ENCODE measurements at places on chromosomes 7 and 10.

- DNase-seq: no peak
These were observed 13.0 kb downstream of the MCMBP start for GRCh38 chr10:119859420-119860258.

GRCh38 chr7:40332516-40332915 is 197.7 kb downstream of the SUGCT start:
- DNase-seq: no peak

GRCh38 chr10:29649561-29650551 is 15.1 kb upstream of the SVIL start:
- no peak for DNase-seq

GRCh38 chr10:27911539-27911938 is 87.3 kb downstream of the ODAD2 start:
- no peak for DNase-seq

DNA sequence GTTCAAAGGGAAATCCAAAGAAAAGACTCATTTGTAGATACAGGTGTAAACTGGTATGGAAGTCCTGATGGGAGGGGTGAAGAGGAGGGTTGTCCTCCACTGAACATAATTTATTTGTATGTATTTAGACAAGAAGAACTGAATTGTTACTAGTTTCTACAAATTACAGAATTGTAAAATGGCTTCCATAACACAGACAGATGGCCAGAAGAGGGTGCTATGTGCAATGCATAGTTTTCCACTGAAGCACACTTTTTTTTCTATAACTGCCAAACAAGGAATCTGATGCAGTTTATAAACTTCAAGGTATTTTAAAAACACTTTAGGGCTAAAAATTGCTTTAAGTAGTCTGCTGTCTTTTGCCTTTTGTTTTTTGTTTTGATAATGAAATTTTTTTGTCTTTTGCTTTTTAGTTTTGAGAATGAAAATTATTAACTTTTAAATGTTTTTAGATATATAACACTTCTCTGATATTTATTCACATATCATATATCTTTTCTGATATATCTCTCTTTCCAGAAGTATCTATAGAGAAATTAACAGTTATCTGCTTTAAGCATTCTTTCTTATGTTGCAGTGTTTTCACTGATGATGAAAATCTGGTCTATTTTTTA is 58.5 kb downstream of the PHYHIPL start:
- no peak for DNase-seq

DNA sequence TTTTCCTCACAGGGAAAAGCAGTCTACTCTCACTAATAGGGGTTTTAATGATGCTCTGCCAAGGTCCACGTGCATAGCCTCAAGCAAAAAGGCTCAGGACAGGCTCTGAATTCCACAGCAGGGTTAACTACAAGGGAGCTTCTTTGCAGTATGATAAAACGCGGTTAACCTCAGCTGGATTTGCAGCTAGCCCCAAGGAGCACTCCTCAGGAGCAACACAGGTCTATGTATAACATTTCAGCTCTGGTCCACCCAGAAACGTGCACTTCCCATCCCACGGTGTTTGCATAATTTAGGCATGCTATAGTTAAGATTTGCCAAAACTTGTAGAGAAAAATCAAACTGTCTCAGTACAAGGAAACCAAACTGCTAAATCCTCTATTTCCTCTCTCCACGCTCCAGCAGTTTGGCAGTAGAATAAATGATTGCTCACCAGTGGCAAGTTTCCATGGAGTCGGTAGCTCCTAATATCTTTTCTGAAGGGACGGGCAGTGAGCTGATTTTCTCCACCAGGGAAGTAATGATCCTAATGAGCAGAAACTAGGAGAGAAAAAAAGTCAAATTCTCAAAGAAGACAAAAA is 13.1 kb upstream of the ASB4 start:
- peak; percentile 71 for DNase-seq

DNA sequence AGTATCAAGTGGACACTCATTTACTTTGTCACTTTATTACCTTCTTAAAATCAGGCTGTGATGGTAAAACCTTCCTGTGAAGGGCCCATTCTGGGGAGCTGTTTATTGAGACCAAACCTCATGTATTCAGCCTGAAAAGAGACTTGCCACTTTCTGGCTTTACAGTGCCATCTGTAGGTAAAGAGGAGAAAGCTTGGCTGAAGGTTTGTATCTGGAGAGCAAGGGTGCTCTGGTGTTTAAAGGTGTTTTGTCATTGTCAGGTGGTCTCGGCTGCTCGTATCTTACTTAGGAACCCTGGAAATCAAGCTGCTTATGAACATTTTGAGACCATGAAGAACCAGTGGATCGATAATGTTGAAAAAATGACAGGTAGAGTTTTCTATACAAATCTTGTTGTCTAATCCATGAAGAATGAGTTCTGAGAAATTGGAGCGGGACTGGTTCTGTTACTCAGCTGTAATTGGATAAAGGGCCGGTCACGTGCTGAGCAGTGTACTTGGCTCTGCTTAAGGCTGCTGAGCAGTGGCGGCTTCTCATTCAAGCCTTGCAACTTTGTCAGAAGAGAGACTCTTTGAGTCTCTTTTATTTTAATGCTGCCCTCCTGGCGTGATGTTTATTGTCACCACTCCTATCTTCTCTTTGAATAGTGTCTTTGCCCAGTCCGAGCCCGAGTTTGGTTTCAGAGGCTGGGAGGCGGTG is 46.9 kb downstream of the AP3M1 start:
- DNase-seq: no peak

DNA sequence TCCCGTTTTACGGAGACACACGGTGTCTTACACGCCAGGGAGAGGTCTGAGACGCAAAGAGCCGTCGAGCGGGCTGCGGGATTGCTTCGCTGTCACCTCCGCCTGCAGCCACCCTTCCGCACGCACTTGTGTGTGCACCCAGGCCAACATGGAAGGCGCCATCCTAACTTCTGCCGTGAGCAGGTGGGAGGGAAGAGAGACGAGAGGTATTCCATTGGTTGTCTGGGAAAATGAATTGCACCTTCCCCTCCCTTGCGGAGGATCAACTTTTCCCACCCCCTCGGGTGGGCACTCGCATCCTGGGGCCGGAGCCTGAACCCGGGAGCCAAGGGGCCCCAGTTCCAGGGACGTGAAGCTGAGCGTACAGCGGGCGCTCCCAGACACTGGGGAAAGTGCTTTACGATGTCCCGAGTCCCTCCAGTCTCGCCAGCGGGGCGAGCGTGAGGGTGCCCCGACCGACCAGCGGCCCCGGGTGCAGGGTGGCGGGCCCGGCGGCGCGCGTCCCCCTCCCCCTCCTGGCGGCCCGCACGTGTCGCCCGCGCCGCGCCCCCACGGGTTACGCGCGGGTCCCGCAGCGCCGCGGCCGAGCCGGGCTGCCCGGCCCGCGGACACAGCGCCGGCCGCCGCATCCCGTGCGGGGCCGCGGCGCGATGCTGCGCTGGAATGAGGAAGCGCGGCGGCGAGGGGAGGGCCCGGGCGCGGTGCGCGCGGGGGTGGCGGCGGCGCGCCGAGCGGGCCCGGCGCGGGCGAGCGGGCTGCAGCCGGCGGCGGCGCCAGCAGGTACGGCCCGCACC is 984 bp upstream of the IKZF1 start:
- no peak for DNase-seq

DNA sequence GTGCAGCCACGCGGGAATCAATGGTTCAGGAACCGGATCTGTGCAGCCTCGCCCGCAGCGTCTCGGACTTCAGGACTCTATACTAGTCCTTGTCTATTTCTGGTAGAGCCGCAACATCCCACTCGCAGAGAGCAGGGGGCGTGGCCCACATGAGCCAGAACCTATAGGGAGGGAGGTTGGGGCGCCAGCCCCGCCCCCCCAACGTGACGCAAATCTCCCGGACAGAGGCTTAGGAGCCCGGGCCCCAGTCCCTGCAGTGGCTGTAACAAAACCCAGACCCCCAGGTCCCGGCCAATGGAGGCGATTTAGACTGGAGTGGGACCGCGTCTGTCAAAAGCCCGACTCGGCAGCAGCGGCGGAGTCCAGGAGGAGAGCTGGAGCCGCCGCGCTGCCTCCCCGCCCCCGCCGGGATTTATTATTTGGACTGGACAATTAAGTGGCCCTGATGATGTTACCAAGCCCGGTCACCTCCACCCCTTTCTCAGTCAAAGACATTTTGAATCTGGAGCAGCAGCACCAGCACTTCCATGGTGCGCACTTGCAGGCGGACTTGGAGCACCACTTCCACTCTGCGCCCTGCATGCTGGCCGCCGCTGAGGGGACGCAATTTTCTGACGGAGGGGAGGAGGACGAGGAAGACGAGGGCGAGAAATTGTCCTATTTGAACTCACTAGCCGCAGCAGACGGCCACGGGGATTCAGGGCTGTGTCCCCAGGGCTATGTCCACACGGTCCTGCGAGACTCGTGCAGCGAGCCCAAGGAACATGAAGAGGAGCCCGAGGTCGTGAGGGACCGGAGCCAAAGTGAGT is at the start of gene NKX2-3:
NKX2-3 (plus strand) TSS at position 256 of the 809 bp plus-strand sequence; CDS start at position 446, 190 bp downstream.
- peak; percentile 80 for DNase-seq

- DNase-seq: no peak
These were observed 68.9 kb downstream of the HTR7 start for GRCh38 chr10:90788968-90789367.

DNA sequence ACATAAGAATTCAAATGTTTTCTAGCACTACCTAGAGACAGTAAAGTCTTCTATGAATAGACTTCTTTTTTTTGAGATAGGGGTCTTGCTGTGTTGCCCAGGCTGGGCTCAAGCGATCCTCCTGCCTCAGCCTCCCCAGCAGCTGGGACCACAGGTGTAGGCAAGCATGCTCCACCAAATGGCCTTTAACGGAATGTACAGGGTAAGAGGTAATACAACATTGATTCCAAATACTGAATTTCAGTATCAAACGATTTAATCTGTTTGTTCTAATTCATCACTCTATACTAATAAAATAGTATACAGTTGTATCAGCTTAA is 55.8 kb upstream of the NCAPG2 start:
- no peak for DNase-seq

GRCh38 chr7:13042605-13043236 is 355.3 kb downstream of the ARL4A start:
- DNase-seq: no peak

- no peak for DNase-seq
These were observed 268.6 kb downstream of the KLF6 start for GRCh38 chr10:3516234-3516922.

- peak; percentile 44 for DNase-seq
These were observed 170.8 kb downstream of the RNF216 start for GRCh38 chr7:5610500-5611186.

DNA sequence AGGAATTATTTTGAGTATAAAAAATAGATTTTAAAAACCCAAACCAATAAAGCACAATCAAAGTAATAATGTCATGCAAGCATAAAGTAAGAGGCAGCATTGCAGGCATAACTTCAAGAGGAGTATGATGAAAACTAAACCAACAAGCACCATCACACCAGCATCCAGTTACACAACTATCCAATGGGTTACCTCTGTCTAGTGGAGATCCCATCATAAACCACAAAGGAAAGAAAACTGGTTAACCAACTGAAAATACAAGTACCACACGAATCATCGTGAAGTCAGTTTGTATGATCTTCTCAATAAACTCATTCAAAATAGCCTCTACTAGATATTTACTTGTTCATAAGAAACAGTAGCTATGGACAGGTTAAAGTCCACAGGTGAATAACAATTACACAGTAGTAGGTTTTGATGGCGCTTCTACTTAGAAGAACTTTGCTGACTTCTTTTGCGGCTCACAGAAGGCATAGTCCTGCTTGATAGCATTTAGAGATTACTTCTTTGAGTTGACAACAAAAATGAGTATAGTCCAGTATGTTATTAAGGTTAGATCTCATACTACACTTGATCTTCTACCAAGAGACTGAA is 116.6 kb downstream of the MICU1 start:
- DNase-seq: no peak

DNA sequence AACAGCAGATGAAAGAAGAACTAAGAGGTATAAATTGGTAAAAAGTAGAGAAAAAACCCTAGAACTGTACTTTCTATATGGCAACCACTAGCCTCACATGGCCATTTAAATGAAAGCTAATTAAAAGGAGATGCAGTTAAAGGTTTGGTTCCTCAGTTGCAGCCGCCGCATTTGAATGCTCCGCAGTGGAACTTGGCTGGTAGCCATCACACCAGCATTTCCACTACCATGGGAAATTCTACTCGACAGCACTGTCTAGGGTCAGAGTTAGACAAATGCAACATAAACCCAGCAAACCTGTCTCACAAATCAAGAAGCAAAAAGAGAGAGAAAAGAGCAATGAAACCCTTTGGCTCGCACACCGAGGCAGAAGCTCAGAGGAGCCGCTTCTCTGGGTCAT is 29.7 kb downstream of the VIPR2 start:
- DNase-seq: no peak

GRCh38 chr7:57362868-57363267 is 87.1 kb upstream of the ZNF716 start:
- no peak for DNase-seq

- no peak for DNase-seq
These were observed 127.7 kb downstream of the JAZF1 start for GRCh38 chr7:28052933-28053332.

DNA sequence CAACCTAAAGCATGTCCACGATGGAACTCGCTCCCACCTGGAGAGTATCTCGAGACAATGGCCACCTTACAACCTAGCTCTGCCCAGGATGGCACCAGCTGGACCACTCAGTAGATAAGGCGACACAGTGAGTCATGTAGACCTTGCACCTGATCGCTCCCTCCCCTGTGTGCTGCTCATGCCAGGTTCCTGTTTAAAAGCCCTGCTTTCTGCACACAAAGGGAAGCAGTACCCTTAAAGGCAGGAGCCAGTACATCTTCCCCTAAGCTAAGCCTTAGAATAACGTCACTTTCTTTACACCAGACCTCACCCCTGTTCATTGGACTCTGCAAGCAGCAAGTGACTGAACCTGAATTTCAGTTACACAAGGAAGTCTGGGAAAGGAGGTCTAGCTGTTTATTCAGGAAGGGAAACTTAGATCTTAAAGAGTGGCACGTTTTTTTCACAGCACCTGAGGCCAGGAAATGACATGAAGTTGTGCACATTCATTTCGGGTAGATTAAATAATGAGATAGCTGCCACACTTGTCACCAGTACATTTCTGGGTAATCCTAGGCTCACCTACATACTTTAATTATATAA is 117.9 kb downstream of the MTPAP start:
- no peak for DNase-seq

DNA sequence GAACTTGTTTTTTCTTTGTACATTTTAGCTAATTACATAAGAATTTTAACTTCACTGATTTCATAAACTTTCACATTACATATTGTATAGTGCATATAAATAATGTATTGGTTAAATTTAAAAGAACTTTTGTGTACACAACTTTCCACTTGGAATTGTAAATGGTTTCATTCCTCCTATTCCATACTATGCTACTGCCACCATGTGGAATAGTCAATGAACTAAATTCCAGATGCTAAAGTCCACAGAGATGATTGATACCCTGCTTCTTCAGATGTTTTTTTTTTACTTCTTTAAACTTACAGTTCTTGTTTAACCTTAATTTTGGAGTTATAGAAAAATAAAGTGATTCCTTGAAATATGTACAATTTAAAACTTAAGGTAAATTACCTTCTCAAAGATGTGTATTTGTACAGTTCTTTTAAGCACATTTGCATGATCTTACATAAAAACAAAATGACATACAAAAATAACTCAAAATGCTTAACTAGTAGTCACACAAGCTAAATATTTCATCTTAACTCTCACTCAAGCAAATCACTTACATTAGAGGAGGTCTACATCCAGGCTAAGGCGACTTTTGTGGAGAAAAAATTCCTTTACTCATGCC is 247.6 kb upstream of the HGF start:
- DNase-seq: no peak
